Mammary epithelial cell (primary cell): ENCODE measurements at places on chromosomes 1 and 21. TPM values are rescaled to one million over a fixed set of nuclear protein-coding genes. Genes with fewer than 3 reads are reported as not detected.

DNA sequence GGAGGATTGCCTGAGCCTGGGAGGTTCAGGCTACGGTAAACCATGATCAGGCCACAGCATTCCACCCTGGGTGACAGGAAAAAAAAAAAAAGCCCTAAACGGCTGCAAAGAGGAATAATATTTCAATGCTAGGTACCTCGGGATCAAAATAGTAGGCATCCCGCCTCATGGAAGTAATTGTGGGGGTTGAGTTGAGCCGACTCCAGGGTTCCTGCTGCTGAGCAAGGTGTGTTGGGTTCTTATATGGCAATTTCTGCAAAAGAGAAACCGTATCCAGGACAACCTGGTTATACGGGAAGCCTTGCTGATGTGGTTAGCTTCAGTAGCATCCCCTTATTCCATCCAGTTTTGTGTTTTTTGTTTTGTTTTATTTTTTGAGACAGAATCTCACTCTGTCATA is 6.1 kb upstream of the ELAPOR1 start:
- DNase-seq: no peak

DNA sequence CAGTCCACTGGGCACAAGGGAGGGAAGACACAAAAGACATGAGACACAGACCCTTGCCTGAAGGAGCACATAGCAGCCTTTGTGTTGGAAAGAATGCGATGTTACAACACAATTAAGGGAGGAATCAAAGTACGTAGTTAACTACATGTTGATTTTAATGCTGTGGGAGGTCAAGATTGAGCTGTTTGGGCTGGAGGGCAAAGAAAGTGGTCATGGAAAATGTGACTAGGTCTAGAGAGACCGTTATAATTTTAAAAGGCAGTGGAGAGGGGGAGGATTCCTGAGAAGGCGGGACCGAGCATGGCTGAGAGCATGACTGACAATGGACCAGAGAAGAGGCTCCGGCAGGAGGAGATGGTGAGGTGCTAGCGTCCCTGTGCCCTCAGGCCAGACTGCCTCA is 111.8 kb upstream of the ATP1A1 start:
- no peak for DNase-seq

The PERM1 gene
- not detected in 2 replicates for total RNA-seq

The GPR157 gene
- 6.0 and 10.4 TPM in 2 replicates for total RNA-seq

- DNase-seq: peak; percentile 27
These were observed 214.1 kb upstream of the L1TD1 start for GRCh38 chr1:61980561-61980960.

GRCh38 chr1:186636786-186637185 is 43.4 kb downstream of the PTGS2 start:
- DNase-seq: no peak

The LCE2A gene
- not detected for total RNA-seq

DNA sequence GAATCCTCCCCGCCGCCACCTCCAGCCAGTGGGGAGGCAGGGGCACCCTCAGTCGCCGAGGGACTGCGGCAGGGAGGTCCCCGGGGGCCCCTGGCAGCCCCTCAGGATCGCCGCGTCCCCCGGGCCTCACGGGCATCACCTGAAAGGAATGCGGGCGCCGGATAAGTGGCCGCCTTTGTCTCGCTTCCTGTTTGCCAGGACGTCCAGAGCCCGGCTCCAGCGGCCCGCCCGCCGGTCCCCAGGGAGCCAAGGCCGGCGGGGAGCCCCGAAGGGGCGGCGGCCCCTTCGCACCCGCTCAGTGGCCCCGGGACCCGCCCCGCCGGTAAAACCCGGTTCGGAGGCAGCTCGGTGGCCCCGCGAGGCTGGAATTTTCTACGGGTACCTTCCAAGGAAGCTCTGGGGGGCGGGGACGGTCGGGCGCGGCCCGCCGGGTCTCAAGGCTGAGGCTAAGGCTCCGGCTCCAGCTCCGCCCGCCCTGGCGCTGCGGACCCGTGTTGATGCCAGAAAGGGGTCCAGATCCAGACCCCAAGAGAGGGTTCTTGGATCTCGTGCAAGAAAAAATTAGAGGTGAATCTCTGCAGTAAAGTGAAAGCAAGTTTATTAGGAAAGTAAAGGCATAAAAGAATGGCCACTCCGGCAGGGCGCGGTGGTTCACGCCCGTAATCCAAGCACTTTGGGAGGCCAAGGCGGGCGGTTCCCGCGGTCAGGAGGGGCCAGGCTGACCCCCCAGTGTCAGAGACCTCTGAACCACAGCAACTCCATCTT is 12.6 kb downstream of the TINAGL1 start:
- DNase-seq: no peak

The FAM72A gene
- total RNA-seq: 7.4 and 7.9 TPM in 2 replicates

GRCh38 chr1:73948055-73948454 is 249.9 kb downstream of the LRRIQ3 start:
- DNase-seq: no peak

DNA sequence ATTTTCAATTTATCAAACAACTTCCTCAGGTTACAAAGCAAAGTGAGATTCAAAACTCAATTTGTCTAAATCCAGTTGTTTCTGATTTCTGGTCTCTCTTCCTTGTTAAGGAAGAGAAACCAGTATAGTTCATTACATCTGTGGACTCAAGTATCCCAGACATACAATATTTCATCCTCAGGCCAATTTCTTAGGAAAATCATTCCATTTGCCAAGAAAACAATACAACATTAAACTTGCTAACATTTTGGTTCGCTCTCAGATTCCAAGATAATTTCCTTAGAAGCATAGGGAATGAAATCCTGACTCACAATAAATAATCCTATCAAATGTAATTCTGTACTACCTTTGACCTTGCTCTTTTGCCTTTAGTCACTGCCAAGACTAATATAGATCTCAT is 11.2 kb upstream of the TTLL7 start:
- DNase-seq: no peak

DNA sequence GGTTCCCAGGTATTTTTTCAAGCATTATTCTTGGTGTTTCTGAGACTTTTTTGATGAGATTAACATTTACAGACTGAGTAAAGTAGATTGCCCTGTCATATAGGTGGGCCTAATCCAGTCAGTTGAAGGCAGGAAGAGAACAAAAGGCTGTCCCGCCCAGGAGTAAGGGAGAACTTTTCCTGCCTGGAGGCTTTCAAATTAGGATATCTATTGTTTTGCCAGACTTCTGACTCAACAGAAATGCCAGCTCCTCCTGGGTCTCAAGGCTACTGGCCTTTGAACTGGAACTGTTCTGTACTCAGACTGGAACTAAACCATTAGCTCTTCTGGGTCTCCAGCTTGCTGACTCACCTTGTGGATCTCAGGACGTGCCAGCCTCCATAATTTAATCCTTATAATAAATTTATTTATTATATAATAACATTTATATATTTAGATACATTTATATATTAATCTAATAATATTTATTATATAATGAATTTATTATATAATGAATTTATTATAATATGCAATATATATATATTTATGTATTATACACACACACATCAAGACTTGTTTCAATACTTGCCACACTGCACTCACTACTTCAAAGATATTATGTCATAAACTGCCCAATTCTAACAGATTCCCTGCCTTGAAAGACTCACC is 510.8 kb upstream of the B3GALT2 start:
- DNase-seq: no peak

- peak; percentile 96 for DNase-seq
These were observed 160.9 kb upstream of the UBE2U start for GRCh38 chr1:64042331-64043100.

GRCh38 chr1:247332623-247333361 is 1.1 kb upstream of the ZNF496 start:
- peak; percentile 51 for DNase-seq

The GBP7 gene
- not detected for total RNA-seq

GRCh38 chr1:244840219-244840794 is 4.8 kb downstream of the COX20 start:
- no peak for DNase-seq

GRCh38 chr1:203521074-203521794 is 27.3 kb downstream of the OPTC start:
- no peak for DNase-seq

DNA sequence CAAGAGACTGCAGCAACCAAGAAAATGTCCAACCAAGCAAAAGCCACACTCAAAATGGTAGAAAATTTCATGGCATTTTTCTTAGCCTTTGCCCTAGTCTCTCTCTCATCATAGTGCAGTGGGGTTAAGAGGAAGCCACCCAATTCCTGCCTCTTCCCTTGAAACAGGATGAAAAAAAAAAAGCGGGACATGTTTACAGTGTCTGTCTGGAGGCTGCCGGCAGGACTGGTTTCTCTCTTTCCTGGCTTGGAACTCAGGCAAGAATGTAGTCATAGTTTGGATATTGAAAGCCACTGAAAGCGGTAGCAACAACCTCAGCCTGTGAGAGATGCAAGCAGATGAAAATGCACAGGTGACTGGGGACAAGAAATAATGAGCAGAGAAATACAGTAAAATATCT is 13.3 kb upstream of the TNFSF18 start:
- peak; percentile 23 for DNase-seq

GRCh38 chr1:24393892-24394291 is 19.7 kb downstream of the STPG1 start:
- peak; percentile 71 for DNase-seq

- DNase-seq: no peak
These were observed 360.4 kb downstream of the MATN1 start for GRCh38 chr1:30363031-30363430.

- DNase-seq: no peak
These were observed 385.6 kb downstream of the HLX start for GRCh38 chr1:221264848-221265247.

The ANGPTL3 gene
- not detected in 2 replicates for total RNA-seq
